ENCODE measurements at places on chromosomes 16 and 17.

- DNase-seq = no peak
These were observed 548 bp upstream of the ADGRG5 start for GRCh38 chr16:57541754-57542435.

GRCh38 chr16:678858-679813, 1.1 kb upstream of the STUB1 start:
- peak; percentile 59 for DNase-seq

DNA sequence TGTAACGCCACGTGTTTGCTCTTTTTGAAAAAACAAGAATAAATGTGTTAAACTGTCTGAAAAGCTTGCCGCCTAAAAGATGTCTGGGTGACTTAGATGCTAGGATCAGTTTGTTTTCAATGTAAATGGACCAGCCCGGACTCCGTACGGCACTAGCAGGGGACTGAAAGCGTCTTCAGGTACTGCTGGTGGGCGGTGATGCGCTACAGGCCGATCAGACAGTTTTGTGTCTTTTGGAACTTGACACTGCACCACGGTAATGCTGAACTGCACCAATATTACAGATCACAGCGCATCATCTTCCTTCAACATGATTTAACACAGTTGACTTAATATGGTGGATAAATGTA, 727 bp upstream of the MBTPS1 start:
- no peak for DNase-seq

GRCh38 chr16:14050291-14051027, 20.7 kb upstream of the MRTFB start:
- DNase-seq = no peak

GRCh38 chr17:76497979-76498875, 3.0 kb downstream of the RHBDF2 start:
- no peak for DNase-seq

DNA sequence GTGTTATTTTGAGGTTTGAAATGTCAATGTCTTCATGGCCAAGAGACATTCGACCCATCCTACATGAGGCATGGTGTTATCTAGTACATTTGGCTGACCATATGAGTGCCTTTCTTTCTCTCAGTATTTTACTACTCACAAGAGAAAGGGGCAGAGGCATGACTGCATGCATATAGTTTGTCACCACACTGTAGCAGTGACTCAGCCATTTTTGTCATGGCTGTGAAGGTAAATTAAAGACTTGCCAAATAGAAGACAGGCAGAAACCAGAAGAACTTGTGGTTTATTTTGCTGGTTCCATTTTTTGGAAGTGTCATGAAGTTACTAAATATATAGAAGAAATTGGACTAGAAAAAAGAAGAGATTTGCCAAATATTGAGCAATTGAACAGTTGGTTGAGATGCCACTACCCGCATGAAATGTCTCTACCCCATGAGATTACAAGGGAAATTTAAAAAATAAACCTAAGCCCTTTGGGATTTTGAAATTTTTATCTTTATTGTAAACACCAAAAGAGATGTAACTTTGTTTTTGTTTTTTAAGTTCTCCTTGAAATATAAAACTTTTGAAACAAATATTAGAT, 170.3 kb downstream of the CHD9 start:
- no peak for DNase-seq

GRCh38 chr17:79968116-79968515, 67.6 kb downstream of the TBC1D16 start:
- no peak for DNase-seq

DNA sequence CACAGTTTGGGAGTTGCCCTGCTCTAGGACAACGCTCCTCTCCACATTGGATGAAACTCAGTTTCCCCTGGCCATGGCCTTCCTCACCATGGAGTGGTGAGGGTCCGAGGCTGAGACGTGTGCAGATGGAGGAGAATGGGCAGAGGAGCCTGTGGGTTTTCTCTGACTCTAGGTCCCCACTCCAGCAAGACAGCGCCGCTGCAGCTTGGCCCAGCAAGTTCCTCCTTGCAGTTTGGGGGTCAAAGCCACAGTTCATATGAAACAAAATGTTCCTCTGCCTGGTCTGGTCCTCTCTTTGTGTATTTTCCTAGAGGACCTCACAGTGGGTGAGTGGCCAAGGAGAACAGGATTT, 2.3 kb downstream of the C16orf54 start:
- peak; percentile 26 for DNase-seq

DNA sequence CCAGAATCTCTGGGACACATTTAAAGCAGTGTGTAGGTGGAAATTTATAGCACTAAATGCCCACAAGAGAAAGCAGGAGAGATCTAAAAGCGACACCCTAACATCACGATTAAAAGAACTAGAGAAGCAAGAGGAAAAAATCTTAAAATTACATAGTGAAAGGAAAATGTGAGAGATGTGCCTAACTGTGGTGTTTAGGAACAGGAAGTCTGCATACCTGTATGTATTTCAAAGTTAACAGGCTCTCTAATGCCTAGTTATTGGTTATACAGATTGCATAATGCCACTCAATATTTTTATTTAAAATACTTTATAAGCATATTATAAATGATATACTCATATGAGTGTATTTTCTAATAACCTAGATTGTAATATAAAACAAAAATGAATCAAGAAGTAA, 25.9 kb downstream of the ZNF267 start:
- DNase-seq = no peak

DNA sequence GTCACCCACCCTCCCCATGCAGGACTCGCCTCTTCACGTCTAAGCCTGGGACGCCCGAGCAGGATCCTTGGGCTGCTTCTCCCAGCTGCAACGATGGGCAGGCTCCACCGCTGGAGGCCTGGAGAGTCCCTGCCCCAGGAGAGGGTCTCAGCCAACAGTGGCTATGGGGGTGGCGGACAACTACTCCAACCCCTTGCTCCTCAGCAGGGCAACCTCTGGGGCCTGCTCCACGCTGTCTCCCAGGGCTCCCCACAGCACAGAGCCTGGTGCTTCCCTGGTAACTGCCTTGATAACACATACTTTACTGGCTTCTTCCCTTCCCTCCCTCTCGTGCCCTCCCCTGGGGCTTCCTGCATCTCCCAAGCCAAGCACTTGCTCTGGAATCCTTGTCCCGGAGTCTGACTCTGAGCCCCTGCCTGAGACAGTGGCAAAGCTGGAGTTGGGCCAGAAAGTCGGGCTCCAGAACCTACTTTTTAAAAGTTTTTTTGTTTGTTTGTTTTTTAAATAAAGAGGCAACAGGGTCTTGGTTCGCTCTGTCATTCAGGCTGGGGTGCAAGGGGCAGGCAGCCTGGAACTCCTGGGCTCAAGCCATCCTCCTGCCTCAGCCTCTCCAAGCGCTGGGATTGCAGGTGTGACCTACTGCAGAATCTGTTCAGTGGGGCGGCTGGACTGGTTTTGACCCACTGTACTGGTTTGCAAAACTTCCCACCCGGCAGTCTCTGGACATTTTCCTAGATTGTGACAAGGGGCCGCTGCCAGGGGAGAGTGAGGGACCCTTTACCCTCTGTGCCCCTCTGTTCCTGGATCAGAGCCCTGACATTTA, 99.4 kb downstream of the TNFRSF13B start:
- no peak for DNase-seq

- DNase-seq = no peak
These were observed 9.2 kb downstream of the C17orf67 start for GRCh38 chr17:56824503-56824902.

DNA sequence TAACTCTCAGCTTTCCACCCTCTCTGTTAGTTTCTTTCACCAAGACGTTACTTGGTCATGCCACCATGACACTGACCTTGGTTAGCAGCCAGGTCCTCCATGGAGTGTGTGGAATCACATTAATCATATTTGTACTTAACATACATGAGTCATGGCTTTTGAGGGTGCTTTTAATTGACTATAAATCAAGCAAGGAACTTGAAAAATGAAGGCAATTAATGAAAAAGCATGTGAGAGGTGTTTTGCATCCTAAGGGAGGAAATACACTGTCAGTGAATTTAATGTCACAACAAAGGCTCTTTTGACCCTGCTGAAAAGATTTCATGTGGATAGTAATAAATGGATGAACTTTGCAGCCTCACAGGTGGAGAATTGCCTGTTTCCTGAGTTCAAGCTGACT, 240.7 kb downstream of the CDH13 start:
- no peak for DNase-seq

DNA sequence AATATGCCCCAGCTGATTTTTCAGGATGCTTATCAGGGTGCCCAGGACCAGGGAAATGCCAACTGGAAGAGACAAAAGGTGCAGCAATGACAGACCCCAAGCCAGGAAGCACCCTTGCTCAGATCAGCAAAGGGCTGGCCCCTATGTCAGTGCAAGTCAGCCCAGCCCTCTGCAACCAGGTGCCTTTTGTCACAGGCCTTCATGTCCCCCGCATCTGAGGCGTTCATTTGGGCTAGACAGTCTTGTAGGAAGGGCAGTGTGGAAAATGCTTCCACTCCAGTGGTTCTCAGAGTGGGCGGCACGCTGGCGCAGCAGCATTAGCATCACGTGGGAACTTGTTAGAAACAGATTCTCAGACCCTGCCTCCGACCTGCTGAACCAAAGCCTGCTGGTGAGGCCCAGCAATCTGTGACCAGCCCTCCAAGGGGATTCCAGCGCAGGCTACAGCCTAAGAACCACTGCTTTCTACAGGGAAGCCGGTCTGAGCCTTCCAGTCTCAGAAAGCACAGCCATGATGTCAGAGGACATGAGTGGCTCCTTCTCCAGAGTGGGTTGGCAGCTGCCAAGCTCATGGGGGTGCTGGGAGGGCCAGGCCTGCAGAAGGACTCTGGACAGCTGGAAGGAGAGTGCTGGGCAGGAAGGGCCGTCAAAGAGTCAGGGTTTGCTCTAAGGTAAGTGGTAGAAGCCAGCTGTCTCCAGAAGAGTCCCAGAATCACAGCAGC, 13.1 kb downstream of the SLC47A2 start:
- no peak for DNase-seq

GRCh38 chr17:68562736-68563135, 38.4 kb downstream of the FAM20A start:
- no peak for DNase-seq

- DNase-seq = no peak
These were observed 15.7 kb downstream of the CARHSP1 start for GRCh38 chr16:8853150-8853549.

- DNase-seq = no peak
These were observed 54.0 kb downstream of the CNGB1 start for GRCh38 chr16:57916735-57917438.

- DNase-seq = peak; percentile 38
These were observed 64.0 kb downstream of the MYO18A start for GRCh38 chr17:29115961-29116803.

DNA sequence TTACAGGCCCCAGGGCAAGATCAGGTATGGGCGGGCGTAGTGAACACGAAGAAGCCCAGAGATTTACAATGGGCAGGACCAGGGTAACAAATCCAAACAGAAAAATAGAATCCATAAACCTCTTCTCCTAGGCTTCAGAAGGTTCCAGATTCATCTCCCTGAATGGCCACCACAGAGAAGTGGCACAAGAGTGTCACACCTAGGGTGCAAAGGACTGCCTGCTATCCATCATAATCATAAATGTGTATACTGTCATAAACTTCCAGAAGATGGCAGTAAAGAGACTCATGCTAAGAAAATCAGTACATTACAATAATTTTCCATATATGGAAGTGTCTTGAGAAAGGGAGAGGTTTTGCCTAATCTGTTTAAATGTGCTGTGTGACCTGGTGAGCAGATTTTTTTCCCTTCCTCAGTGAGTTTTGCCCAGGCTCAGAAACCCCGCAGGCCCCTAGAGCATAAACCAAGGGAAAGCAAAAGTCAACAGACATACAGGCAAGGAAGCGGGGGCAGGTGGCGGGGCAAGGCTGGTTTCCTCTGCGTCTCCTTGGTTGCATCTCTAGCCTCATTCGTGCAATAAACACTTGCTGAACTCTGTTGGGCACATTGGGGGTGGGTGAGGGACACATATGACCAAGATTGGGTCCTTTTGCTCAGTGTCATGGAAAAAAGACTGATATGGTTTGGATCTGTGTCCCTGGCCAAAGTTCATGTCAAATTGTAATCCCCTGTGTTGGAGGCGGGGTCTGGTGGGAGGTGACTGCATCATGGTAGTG, 92.0 kb upstream of the CDH5 start:
- peak; percentile 10 for DNase-seq

DNA sequence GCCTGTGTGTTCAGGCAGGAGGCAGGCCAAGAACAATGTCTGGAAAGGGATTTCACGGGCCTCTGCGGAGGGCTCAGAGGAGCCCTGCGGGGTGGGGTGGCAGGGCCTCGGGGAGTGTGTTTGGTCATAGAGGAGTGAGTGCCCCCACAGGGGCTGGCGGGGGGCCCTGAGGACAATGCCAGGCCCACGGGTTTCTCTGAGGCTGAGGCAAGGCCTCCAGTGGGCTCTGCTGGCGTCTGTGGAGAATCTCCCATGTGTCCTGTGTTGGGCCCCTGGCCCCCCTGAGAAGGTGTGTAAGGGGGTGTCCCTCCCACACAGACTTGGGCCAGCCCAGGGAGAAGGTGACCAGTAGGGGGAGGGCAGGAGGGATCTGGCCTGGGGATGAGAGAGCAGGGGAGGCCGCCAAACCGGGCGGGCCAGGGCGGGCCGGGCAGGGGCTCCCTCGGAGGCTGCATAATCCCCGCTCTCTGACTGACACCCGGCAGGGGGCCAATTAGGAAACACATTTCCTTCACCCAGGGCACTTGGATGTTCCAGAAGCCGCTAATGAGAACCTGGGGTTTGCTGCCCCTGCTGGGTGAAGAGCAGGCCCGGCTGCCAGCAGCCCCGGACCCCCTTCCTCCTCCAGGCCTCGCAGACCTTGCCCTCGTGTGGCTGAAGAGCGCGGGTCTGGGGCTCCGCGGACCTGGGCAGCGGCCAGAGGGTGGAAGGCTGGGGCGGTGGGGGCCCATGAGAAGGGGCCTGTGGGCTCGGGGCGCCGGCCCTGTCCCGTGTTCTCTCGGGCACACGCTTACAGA, 204.2 kb downstream of the NTN1 start:
- DNase-seq = no peak

DNA sequence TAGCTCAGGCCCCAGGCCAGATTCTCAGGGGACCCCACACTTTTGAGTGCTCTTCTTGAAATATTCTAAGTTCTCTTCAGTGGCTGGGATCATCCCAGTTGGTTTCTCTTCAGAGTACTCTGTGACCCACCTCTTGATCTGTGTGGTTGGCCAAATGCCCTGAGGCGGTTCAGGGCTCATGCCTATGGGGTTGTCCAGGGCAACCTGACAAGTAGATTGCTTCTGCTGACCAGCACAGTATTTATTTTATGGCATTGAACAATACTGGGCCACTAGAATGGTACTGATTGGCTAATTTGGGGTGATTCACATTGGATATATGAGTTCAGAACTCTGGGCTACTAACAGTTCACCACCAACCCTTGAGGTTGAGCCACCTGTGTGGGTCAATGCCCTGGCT, 7.4 kb upstream of the GOSR2 start:
- DNase-seq = no peak

GRCh38 chr16:69402439-69402838, 16.6 kb upstream of the TERF2 start:
- no peak for DNase-seq

GRCh38 chr17:78526231-78527025, 50.8 kb downstream of the DNAH17 start:
- DNase-seq = no peak

GRCh38 chr17:11582217-11582616, 16.1 kb upstream of the DNAH9 start:
- no peak for DNase-seq

GRCh38 chr16:72590151-72590937, 418.4 kb upstream of the PMFBP1 start:
- DNase-seq = no peak

GRCh38 chr17:9427465-9428315, 147.9 kb downstream of the STX8 start:
- DNase-seq = no peak

GRCh38 chr17:50176559-50177357, 11.0 kb downstream of the SGCA start:
- no peak for DNase-seq

- no peak for DNase-seq
These were observed 1.3 kb downstream of the CDH13 start for GRCh38 chr16:82628088-82628423.

GRCh38 chr16:82183004-82183397, 13.0 kb upstream of the MPHOSPH6 start:
- no peak for DNase-seq

Measured in CD4-positive, alpha-beta T cell treated with Interleukin-12 subunit alpha and Interleukin-12 subunit beta, for 1 hour (primary cell).